ENCODE measurements at places on chromosomes 1 and 21.

- DNase-seq: no peak
These were observed 237.0 kb downstream of the MRPL39 start for GRCh38 chr21:25370311-25370744.

- DNase-seq: no peak
These were observed 82.4 kb upstream of the CD1D start for GRCh38 chr1:158098256-158098655.

- no peak for DNase-seq
These were observed 43.5 kb upstream of the CD101 start for GRCh38 chr1:116958110-116958509.

DNA sequence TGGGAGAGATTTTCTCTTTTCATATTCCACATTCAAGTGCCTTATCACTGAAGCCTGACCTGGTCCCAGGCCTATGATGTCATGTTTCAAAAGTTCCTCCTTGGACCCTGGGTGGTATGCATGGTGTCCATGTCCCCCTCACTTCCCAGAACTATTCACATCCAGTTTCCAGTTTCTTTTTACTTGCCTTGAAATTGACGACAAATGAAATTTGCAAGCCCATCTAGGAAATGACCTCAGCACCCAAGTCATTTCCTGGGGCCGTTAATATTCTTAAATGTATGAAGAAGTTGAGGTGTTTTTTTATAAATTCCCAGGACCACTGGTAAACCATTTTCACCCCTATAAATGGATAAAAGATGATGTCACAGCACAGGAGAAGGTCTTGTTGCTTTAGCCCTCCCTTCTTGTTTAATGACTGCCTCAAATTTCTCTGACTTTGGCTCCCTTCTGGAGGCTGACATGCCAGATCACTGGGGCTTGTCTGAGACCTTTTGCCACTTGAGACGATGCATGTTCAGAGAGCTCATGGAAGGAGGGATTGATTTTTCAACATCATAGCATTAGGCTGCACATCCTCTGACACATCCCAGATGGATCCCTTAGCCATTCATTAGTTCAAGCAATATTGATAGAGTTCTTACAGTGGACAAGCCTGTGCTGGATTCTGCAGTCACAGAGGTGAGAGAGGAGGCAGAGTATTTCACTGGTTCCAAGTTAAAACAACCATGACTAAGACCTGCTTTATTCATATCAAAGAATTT, 221.3 kb downstream of the PLPP3 start:
- no peak for DNase-seq

DNA sequence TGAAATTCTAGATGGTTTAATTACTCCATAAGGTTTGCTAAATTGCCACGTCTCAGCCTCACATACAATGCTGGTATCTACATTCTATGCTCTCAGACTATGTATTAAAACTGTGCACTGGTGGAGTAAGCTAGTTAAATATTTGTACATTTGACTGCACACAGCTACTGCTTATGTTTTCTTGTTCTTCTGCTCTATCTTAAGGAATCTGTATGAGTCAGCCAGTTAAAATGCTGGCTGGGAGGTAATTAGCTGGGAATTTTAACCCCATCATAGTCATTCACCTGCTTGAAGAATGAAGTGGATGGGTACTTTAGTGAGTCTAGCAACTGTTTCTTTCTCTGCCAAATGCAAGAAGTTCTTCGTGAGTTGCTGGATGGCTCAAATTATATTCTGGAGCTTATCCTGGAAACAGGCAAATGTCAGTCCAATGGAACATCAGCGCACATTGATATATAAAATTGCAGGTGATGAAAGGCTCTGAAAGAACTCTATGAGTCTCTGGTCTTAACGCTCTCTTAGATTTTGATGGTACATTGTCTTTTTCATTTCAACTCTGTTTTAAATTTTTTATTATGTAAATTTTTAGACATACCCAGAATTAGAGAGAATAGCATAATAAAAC, 83.4 kb downstream of the BACH1 start:
- DNase-seq: no peak

GRCh38 chr1:2646837-2647236, 14.0 kb upstream of the MMEL1 start:
- DNase-seq: no peak

- peak; percentile 37 for DNase-seq
These were observed 1.4 kb downstream of the CHD1L start for GRCh38 chr1:147243841-147244240.

- no peak for DNase-seq
These were observed 293.0 kb downstream of the MRPL39 start for GRCh38 chr21:25314247-25314646.

DNA sequence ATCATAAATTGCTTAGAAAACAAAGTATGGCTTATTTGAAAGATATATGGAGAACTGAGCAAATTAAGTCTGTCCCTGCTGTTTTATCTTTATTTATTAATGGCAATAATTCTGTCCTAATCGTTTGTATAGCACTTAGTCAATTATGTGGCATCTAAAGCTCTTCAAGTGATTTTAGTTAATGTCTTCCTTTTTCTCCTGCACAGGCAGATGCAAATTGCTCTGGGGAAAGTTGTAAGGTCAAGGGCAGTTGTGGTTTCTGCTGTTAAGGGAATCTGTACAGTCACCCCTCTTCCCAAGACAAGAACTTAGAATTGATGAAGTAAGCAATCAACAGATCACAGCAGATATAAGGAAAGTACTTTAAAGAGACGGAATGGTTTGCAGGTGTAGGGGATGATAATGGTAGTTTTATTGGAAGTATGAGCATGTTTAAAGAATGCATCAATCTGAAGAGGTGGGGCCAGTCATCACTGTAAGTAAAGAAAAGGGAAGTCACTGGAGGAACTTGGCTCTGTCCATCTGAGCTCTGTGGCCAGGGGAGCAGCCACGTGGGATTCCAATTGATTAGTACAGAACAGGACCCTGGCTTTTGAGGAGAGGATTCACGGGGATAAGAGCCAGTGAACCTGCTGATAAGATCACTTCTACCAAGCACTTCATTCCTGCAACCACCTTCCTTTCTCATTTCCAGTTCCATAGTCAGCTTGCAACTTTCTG, 116.0 kb upstream of the KCNJ6 start:
- DNase-seq: no peak
